ENCODE measurements at places on chromosomes 2 and 18.

DNA sequence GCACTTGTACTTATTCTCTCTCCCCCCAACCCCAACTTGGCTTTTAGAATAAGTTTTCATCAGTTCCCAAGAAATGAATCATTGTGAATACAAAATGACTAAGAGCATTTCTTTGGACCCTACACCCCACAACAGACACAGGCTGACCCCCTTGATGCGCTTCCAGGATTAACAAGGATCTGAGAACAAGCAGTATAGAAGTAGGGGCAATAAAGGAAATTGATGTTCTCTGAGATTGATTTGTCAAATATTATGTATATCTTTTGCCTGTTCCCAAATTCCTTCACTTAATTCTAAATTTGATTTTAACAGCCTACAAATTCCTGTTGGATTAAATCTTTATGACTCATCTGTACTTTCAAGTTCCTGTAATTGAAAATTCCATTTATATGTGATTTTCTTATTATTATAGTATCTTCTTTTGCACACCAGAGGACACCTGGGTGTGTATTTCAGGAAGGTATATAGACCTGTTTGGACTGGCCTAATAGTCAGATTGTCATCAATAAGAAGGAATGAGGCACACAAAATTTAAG lies 10.2 kb upstream of the PTPN4 start:
- DNase-seq: no peak

GRCh38 chr2:177324797-177325196 lies 60.3 kb upstream of the NFE2L2 start:
- no peak for DNase-seq

DNA sequence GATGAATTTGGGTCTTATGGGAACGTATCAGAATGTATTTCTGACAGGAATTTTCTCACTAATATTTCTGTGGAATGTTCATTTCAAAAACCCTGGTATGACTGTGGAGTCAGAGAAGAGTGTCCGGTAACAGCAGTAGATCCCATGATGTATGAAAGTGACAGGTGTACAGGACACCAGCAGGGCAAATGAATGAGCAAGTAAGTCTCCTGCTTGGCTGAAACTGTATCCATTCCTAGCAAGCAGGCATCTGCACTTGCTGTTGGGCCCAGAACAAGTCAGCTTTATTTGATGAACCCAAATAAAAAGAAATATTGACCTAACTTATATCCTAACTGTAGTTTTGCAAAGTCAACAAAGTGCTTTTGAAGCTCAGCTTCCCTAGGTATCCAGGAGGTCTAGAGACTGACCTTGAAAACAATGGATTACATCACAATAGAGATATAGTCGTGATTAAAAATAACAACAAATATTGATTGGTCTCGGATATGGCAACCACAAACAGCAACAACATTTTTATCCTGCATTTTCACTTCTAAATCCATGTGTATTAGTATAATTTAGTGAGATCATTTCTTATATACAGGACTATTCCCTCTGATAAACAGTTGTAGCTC lies 37.6 kb downstream of the NXPH2 start:
- peak; percentile 86 for DNase-seq

DNA sequence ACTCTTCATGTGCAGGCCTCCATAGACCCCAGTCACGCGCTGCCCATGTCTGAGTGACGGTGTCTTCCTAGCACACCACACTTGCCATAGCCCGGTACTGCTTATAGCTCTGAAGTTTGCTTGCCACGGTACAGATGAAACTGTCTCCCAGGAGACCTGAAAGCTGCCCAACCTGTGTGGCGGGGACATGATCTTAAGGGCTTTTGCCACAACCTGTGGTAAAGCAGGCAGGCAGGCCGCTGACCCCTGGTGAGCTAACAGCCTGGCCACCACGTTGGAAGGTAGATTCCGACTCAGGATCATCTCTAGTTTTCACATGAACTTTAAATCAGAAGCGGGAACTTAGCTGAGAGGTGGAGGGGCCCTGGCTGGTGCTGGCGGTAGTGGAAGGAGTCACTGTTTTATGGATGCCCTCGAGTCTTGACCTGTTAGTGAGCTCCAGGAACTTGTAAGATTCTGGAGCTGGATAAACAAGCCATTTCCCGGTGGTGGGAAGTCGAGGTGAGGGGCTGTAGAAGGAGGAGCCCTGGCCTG lies 153.3 kb downstream of the ZNF236 start:
- no peak for DNase-seq

- no peak for DNase-seq
Measured at GRCh38 chr2:62464221-62465007, 41.6 kb downstream of the TMEM17 start.

DNA sequence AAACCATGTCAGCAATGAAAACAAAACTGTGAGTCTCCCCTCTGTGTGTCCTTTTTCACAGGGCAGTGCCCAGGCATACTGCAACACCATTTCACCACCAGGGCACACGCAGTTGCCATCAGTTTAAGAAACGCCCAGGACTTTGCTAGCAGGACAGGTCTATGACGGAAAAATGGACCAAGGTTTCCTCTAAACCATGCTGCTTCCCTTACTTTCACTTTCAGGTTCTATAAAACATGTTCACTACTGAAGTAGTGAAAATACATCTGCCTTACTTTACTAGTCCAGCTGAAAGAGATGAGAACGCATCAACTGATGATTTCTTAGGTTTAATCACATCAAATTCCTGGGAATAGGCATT lies 110.5 kb downstream of the TCF4 start:
- no peak for DNase-seq

DNA sequence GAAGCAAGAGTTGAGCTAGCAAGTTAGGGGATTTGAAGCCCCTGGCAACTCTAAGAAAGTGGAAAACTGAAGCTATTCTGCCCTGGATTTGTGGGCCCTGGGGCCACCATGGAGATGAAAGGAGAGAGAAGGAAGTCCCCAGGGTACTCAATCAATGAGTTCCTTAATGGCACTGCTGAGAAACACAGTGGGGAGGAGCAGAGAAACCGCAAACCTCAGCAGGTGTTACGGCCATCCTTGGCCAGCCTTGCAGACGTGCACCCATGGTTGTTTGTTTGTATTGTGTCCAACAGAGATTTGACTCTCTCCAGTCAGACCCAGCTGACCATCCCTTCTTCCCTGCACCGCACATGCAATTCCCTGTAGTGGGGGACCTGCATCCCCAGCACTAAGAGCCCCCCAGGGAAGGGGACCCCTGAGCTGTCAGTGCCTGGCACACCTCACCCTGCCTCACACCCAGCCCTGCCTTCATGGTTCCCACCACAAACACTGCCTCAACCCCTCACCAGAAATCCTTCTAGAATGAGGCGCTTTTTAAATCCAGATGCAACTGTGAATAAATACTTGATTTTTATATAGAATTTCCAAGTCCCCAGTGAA lies 255.3 kb downstream of the SH3BP4 start:
- no peak for DNase-seq

DNA sequence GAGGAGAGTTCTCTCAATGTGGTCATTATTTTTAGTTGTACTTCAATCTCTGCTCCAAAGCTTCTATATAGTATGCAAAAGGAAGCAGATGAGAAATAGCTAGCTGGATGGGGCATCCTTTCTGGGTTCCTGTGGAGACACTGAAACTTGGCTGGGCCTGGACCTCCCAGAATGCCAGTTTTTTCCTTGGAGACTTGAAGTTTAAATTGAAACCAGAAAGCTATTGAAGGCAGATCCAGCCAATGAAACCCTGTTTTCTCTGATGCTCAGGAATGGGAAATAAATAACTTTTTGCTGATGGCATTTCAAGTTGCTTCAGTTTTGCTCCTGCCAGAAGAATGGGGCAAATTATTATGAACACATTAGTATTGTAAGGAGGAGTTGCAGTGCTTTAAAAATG lies 2.9 kb downstream of the SETBP1 start:
- DNase-seq: no peak

DNA sequence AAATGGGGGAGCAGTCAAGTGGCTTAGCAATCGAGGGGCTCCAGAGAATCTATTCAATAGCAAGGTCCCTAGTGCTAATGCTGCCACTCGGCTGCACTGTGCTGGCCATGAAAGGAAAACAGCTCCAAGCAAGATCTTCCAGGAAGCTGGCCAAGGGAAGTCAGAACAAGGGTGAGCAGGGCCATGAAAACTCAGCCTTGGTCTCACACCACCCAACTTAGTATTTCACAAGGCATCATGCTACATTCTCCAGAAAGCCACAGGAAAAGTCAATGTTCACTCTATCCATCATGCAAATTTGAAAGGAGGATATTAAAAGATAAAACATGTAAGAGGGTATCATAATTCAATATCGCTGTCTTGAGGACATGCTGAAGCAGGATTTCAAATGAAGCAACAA lies 35.7 kb downstream of the NRP2 start:
- no peak for DNase-seq

- no peak for DNase-seq
Measured at GRCh38 chr2:44716131-44716530, 225.4 kb upstream of the SIX3 start.

GRCh38 chr2:19312949-19313348 lies 45.5 kb downstream of the OSR1 start:
- no peak for DNase-seq

DNA sequence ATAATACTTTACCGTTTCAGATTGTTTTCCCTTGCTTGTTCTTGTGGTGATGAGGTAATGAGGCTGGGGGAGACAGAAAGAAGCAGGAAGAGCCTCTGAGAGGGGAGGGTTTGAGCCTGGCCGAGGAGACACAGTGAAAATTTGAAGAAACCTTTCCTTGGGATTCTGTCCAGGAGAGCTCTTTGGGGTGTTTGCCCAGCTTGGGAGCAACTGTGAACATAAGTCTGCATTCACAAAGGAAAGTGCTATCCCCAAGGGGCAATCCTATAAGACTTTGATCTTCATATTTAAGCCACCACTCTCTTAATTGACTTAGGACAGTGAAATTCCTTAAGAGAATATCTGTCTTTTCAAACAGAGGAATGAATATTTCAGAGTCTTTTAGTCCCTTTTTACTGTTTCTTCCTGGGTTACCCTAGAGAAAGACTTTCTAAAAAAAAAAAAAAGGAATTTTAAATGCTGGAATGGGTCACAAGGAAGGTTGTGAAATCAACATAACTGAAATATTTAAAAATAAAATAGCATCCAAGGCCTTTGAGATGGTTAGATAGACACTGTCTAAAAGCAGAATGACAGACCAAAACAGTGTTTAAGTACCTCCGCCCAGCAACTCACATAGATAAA lies 52.5 kb upstream of the STAM2 start:
- DNase-seq: no peak

DNA sequence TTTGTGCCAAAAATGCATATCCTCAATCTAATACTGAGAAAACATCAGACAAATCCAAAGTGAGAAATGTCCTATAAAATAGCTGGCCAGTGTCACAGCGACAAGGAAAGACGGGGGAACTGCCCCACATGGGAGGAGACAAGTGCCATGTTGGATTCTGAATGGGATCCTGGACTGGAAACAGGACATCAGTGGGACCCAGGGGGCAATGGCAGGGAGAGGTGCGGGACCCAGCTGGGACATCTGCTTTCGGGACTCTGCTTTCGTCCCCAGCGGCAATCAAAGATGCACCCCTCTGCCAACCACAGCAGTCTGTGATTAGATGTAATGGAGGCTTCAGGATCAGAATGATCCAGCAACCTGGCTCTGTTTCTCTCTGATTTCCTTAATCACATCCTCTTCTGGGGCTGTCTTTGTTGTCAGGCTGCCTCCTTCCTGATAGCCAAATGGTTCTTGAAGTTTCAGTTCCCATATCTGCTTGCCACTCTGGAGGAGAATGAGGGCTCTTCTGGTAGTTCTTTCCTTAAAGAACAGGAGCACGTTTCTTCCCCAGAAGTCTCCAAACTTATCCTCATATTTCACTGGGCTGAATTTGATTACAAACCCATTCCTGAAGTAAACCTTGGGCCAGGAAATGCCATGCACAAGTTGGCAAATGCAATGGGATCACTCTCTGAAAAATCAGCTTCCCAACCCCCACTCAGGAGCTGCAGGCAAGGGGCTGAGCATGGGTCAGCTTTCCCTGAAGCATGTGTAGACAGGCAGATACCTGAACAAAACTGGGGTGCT lies 13.6 kb upstream of the PROC start:
- no peak for DNase-seq

DNA sequence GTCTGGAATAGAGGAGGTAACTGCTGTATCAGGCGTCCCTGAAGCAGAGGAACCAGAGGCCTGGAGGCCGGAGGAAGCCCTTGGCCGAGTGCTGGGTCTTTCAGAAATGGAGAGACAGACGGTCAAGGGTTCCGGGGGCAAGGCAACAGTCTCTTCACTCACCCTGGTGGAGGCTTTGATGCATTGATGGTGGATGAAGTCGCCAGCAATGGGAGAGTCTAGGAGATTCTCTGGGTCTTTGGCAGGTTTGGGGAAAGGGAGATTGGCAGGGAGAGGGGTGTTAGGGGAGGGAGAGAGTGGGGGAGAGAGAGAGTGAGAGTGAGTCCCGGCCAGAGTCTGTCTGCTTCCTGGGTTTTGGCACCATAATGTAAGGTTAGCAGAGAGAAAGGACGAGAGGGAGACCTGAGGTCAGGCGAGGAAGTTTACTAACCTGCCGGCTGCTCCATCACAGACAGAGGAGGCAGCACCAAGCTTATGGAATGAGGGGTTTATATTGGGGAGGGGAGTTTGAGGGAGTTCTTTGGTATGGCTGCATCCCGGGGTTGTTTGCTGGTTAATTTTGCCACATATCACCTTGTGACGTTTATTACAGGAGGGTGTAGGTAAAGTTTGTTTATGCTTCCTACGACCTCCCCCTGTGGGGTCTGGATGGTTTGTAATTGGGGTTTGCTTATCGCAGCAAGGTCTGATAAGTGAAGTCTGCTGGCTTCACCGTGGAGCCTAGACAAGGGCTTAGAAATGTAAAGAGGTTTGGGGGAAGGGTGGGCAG lies 19.6 kb downstream of the COMMD1 start:
- no peak for DNase-seq

- DNase-seq: no peak
Measured at GRCh38 chr2:106366204-106366885, 101.9 kb downstream of the RGPD3 start.

- no peak for DNase-seq
Measured at GRCh38 chr2:190446193-190446592, 38.0 kb downstream of the MFSD6 start.

GRCh38 chr2:37684809-37685208 lies 13.4 kb upstream of the CDC42EP3 start:
- no peak for DNase-seq

DNA sequence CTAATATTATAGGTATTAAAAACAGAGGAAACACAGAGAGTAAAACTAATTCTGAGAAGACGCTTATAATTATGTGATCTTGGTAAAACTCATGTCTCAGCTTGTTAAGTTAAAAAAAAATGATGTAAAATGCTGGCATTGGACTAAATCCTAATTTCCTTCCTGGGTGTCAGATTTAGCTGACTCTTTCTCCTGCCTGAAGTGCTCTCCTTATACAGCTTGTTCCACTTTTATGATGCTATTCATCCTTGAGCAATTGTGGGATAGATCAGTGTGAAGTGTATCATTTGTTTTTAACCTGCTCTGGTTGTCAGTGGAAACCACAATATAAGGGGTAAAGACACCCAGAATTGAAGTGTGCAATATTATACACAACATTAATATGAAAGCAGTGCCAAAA lies 84.9 kb downstream of the EFEMP1 start:
- no peak for DNase-seq

GRCh38 chr18:34729740-34730355 lies 19.8 kb downstream of the DTNA start:
- DNase-seq: no peak
